ENCODE measurements at places on chromosomes 12 and 14.

DNA sequence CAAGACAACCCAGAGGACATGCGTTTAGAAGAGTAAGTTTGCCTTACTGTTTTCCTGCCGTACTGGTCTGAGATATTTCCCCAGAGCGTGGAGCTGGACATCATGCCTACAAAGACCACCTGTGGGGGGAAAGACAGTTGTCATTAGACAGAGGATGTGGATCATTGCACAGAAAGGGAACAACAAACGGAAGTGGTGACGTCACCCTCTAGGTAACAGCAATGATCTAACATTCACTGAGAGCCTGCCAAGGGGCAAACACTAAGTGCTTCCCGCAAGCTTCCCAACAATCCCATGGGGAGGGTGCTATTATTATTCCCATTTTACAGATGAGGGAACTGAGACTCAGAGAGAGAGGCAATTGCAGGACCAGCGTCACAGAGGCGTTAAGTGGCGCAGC, 48.5 kb downstream of the SVOP start:
- DNase-seq, result no peak

DNA sequence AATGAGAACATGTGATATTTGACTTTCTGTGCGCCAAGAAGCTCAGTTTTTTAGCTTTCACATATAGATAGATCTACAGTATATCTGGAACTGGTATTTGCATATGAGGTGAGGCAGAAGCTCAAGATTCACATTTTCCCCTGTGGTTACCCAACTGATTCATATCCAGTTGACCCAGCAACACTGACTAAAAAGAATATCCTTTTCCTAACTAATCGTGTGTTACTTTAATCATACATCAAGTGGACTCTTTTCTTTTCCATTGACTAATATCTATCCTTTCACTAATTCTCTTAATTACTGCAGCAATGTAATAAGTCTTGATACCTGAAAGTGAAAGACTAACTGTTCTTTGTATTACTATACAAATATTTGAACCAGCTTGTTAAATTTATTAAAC, 236.1 kb downstream of the AEBP2 start:
- DNase-seq, result no peak

DNA sequence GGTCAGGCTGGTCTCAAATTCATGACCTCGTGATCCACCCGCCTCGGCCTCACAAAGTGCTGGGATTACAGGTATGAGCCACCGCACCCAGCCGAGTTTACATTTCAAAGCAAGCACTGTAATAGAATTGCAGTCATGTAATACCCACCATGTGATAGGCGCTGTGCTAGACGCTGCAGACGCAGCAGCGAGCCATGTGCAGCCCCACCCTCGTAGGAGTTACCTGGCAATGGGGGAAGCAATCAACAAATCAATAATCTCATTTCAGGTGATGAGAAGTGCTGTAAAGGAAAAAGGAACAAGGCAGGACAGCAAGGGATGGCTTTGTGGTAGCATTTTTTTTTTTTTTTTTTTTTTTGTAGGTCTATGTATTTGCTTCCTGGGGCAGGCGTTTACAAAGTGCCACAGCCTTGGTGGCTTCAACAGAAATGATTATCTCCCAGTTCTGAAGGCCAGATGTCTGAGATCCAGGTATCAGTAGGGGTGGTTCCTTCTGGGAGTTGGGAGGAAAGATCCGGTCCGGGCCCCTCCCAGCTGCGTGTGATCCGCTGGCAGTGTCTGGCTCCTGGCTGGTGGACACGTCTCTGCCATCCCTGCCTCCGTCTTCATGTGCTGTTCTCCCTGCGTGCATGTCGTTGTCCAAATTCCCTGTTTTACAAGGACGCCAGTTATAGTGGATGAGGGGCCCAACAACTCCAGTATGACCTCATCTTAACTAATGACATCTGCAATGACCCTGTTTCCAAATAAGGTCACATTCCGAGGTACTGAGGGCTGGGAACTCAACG, 72.8 kb downstream of the TNFAIP2 start:
- no peak for DNase-seq

- DNase-seq, result no peak
These were observed 65.3 kb downstream of the PDE6H start for GRCh38 chr12:15038137-15038536.

GRCh38 chr12:112887550-112887949, 19.2 kb upstream of the OAS1 start:
- no peak for DNase-seq

DNA sequence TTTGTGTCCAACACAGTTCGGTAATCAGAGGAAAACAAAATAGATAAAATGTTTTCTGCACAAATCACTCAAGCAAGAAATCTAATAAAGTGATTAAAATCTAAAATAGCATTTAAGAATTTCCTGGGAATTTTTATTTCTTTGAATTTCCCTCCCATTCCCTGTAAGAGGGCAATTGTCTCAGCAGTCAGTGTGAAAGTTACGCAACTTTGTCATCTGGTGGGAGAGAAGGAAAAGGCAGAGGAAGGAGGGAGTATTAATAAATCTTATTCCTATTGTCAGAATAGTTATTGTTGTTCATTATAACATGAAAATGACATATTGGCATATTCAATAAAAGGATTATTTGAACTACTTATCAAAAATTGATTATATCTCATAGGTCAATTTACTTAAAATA, 464.9 kb downstream of the PRKD1 start:
- DNase-seq, result no peak

GRCh38 chr12:4011597-4011996, 138.4 kb upstream of the PARP11 start:
- no peak for DNase-seq

DNA sequence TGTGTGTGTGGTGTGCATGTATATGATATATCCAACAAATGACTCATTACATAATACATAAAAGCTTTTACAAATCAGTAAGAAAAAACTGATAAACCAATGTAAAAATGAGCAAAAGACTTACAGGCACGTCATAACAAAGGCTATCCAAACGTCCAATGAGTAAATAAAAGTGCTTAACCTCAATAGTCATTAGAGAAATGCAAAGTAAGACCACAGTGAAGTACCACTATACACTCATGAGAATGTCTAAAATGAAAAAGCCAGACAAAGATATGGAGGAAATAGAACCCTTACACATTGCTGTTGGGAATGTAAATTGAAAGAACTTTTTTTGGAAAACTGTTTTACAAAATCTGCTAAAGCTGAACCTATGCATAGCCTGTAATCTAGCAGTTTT, 7.8 kb downstream of the ABCD2 start:
- DNase-seq, result no peak

DNA sequence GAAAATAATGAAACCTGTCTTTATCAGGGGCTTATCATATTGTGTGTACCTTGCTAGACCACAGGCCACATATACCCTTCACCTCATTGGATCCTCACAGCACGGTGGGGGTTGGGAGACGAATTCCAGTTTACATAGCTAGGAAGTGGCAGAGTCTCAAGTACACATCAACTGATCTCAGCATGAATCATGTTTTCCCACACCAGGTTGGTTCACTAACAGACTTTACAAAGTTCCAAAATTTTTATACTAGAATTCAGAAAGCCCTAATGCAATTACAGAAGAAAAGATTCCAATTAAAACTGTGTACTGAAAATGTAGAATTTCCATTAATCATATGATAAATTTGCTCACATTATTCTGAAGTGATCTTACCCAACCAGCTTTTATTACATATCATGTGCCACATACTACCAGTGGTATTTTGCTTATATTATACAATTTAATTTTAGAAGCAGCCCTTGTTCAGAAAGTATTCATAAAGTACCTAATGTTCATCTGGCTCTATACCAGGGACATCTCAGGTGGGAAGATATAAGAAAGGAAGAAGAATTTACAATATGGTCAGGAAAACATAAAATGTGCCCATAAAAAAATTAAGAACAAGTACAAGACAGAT, 196.2 kb downstream of the ITPR2 start:
- DNase-seq, result no peak

GRCh38 chr14:29054119-29054518, 287.5 kb downstream of the FOXG1 start:
- no peak for DNase-seq

DNA sequence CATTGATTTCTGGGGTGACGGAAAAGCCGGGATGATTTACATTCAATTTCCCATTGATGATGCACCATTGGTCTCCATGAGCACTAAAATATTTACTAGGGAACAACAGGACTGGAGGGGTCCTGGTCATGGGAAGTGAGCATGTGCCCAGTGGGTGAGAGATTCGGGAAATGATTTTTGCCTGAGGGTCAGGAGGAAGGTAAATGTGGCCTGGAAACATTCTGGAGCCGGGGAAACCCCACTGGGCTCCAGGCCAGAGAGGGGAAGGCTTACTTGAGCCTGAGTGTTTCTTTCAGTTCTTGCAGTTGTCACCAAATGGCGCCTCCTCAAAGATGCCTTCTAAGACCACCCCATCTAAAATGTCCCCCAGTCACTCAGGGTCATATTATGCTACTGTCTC, 532.3 kb upstream of the TBX3 start:
- DNase-seq, result no peak

DNA sequence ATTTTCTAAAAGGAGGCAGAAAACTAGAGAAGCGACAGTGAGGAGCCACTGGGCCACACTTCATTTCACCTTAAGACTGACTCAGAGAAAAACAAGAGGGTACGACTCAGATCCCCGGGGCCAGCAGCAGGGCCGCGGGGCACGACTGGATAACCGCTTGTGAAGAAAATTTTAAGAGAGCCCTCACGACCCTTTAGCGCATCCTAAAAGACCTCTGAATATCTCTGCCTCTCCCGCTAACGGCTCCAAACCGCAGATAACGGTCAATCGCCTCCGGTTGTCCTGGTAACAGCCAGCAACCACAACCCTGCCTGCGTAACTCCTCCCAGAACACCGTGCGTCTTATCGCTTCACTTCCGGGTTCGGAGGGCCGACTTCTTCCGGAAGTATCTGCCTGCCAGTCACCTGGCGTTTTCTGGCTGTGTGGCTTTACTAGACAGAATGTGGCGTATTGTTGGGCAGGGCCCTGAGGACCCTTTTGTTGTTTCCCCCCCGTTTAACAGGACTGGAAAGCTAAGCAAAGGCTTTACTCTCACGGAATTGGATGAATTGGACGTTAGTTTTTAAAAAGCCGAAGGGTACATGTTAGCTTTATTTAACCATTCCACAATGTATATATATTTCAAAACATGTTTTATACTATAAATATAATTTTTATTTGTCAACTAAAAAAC, 5.4 kb upstream of the ATP23 start:
- peak; percentile 93 for DNase-seq

- DNase-seq, result no peak
These were observed 18.0 kb downstream of the TNFAIP2 start for GRCh38 chr14:103141117-103141796.

DNA sequence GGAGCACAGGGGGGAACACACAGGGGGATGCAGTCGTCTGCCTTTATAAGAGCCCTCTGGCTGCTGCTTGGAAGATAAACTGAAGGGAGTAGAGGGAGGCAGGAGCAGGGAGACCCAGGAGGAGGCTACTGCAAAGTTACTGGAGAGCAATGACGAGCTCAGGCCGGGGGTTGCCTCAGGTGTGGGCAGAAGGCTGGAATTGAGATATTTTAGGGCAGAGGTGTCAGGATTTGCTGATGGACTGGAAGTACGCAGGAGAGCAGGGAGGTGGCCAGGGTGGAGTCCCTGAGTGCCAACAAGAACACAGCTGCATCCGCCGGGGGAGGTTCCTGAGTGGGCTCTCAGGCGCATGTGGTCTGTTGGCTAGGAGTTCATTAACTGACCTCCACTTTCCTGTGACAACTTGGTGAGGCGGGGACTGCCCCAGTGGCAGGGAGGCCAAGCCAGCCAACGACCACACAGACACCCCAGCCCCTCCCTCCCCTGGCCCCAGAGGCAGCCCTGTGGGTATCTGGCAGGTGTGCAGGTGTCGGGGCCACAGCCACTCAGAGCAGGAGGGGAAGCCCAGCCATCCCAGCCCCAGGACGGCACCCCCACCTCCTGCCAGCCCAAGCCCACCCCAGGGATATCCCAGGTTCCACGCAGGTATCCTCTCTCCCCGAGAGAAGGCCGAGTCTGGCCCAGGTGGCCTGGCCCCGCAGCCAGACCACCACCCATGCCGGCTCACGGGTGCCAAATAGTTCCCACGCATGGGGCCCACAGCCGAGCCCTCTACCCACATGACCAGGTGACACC, 85.4 kb downstream of the NCOR2 start:
- no peak for DNase-seq

DNA sequence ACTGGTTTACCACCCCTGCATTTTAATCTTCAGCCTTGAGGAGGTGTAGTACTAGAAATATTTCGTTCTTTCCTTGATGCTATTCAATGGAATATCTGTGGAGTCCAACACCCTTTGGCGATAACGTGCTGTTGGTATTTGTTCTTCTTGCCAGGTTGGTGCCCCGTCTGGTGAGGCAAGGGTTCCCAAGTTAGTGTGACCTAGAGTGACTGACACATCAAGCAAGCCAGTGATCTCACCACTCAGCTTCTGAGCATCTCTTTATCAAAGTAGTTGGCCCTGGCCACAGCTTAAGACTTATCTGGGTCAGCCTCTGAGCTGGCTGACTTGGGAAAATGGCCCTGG, 60.2 kb downstream of the PLXNC1 start:
- DNase-seq, result no peak

- DNase-seq, result peak; percentile 57
These were observed 11.6 kb downstream of the CKB start for GRCh38 chr14:103510724-103511693.

- no peak for DNase-seq
These were observed 112.0 kb downstream of the SLC15A5 start for GRCh38 chr12:16165506-16165905.

- DNase-seq, result no peak
These were observed 2.5 kb upstream of the SMARCD1 start for GRCh38 chr12:50082644-50083043.

GRCh38 chr14:45112896-45113781, 21.1 kb downstream of the FKBP3 start:
- DNase-seq, result no peak

- no peak for DNase-seq
These were observed 181.6 kb downstream of the CHST11 start for GRCh38 chr12:104638218-104638850.

DNA sequence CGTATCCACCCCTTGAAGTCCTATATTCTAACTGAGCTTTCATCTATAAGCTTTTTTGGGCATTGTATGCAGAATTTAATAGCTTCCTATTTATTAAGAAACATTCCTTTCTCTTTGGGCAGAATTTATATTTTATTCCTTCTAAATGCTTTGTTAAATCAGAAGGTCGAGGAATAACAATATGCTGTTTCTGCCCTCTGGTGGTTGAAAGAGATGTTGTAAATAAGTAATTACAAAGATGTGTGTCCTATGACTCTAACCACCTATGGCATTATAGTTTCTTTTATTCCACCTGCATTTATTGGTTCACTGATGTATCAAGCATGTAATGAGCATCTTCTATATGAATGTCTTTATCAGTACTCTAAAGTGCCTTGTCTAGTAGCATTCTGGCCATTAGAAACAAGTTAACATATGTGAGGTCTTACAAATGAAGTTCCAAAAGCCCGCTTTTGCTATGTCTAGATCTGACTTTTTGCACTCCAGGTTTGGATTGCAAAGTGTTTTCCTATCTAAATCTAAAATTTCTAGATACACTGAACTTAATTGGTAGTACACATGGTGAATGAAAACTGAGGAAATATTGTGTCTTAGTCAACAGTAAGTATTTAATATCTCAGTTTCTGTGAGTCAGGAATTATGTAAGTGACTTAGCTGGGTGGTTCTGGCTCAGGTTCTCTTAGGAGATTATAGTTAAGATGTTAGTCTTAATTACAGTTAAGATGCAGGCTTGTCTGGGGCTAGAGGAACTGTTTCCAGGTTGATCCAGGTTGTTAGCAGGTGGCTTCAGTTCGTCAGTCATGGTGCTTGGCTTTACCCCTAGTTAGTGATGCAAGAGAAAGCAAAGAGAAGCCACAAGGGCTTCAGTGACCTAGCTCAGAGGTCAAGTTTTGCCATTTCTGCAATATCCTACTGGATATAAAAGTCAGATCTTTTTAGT, 57.5 kb downstream of the PLEKHA5 start:
- DNase-seq, result no peak
